ENCODE measurements at places on chromosomes 1 and 21.

GRCh38 chr1:42845866-42846256, 552 bp upstream of the ZNF691 start:
- DNase-seq, result no peak

DNA sequence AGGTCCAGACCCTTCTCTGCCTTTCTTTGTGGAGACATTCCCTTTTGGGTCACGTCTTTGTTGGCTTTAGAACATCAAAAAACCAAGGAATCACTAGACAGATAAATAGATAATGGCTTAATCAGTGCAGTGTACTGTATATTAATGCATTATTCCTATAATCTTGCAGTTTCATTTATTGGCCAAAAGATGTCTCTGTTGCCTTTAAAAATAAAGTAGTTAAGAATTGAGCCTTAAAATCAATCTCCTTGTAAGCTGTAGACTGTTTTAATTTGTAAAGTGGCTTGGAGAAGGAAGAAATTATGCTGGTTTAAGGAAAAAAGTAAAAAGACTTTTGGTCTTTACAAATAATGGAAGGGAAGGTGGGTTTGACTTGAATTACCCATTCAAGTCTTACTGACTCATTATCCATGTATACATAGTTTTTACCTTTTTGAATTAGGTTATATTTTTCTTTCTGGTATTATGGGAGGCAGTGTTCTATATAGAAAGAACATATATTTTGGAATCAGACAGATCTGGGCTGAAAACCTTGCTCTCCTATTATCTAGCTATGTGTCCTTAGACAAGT, 84.6 kb downstream of the VPS13D start:
- DNase-seq, result peak; percentile 40

- no peak for DNase-seq
These were observed 5.7 kb downstream of the KIF21B start for GRCh38 chr1:201017828-201018163.

- DNase-seq, result no peak
These were observed 262.6 kb downstream of the ATG4C start for GRCh38 chr1:63046539-63046938.

DNA sequence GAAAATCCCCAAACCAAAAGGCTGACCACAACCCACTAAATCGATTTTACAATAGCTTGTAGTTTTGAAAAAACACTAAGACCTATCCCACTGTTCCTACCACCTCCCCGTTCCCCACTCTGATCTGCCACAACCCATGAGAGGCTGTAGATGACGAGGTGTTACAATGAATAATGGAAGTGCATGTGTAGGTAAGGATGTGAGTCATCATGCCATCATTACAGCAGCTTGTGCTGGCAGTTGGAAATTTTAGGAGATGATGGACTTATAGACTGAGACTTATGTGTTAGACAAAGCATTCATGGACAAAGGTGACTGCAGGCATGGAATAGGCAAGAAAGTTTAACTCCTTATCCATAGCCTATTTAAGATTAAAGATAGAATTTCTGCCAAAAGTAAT, 184.7 kb upstream of the CACYBP start:
- peak; percentile 86 for DNase-seq

GRCh38 chr1:201175820-201176500, 14.7 kb upstream of the IGFN1 start:
- DNase-seq, result no peak

DNA sequence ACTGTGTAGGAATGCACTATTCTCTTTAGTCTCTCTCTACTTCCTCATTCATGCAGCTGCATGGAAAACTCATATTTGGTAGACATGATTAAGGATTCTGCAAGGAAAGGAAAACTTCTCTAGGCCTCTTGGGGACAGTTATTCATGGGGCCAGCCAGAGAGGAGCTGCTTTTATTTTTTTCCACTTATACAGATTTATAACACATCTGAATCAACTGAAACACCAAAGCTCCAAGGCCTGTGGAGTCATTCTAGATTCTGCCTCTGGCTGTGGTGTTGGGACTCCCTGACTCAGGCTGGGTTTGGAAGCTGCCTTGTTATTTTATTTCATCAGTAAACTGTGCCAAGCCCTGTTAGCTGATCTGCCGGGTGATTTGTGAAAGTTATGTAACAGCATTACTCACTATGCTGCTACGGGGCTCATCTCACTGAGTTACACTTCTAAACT, 83.9 kb upstream of the EDEM3 start:
- DNase-seq, result peak; percentile 75

Data from kidney tubule cell (primary cell).